Upper lobe of left lung (tissue), 6 donors: ENCODE measurements at places on chromosomes 5 and 9. TPM values are rescaled to one million over a fixed set of nuclear protein-coding genes. Genes with fewer than 3 reads are reported as not detected.

Gene C5orf58
- not detected for total RNA-seq

Gene TTLL11
- total RNA-seq: 11.9 TPM

Gene SLC6A3
- not detected for total RNA-seq

Gene SPATA31C1
- total RNA-seq: not detected

Gene ACSL6
- total RNA-seq: 0.61 TPM

Gene LCNL1
- not detected for total RNA-seq

Gene RNF208
- 5.4 TPM for total RNA-seq

- no peak overlapping the region for H3K27ac ChIP-seq
- peak; percentile 49 for DNase-seq
- H3K36me3 ChIP-seq: no peaks in the 10 kb centered on the region
- no peaks in the 10 kb centered on the region for H3K4me1 ChIP-seq
Observed at GRCh38 chr5:3393122-3393919, 202.3 kb upstream of the IRX1 start.

DNA sequence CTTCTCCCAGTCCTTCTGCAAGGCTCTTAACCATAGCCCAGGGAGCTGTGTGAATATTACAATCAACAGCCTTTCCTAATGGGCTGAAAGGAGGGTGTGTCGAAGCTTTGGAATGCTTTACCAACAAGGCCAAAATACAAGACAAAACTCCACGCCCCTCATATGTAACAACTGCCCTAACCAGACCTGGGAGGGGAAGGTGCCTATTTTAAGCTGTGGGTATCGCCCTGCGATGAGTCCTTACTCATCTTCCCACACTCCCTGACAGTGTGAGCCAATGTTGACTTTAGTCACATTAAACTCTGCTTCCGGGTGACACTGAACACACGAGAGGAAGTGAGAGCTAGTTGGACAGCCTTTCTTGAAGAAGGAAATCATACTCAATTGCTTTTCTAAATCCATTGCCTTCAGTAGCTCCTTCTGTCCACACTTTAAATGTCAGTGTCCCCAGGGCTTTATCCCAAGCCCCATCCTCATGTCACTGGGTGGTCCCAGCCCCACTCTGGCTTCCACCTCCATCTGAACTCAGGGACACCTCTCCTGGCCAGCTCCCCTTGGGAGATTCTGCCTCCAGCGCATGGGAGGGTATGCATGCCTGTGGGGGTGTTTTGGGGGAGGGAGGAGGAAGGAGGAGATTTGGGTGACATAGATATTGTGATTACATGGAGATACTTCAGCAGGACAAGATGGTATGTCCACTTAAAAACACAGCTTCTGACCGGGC is 6.5 kb upstream of the TBC1D9B start:
- H3K27ac ChIP-seq: no peak overlapping the region
- H3K36me3 ChIP-seq: no peaks in the 10 kb centered on the region
- H3K27me3 ChIP-seq: no peaks in the 10 kb centered on the region
- H3K4me1 ChIP-seq: peaks cover 7% of the 10 kb centered on the region
- no peak overlapping the region for H3K4me3 ChIP-seq
- no peak for DNase-seq

- H3K4me3 ChIP-seq: no peak overlapping the region
- no peaks in the 10 kb centered on the region for H3K36me3 ChIP-seq
- no peaks in the 10 kb centered on the region for H3K27me3 ChIP-seq
- no peaks in the 10 kb centered on the region for H3K4me1 ChIP-seq
Observed at GRCh38 chr5:33702867-33703266, 188.9 kb downstream of the ADAMTS12 start.

DNA sequence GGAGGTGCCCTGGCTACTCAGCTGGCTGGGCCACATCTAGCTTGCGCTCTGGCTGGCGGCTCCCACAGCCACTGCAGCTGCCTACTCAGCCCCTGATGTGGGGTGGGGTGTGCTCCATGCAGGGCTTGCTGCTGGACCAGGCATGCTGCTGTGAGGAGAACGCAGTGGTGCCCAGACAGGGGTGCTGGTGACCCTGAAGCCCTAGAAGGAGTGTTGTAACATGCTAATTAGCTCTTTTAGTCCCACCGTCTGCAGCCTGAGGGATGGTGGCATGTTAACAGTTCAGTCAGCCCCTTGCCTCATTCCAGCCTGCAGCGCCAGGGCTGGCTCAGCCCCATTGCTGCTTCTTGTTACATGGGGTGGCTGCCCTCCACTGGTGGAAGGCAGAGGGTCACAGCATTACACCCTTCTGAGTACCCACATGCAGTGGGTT is 642.3 kb downstream of the DMRTA1 start:
- no peak overlapping the region for H3K4me3 ChIP-seq
- no peak overlapping the region for H3K27ac ChIP-seq
- no peaks in the 10 kb centered on the region for H3K36me3 ChIP-seq

DNA sequence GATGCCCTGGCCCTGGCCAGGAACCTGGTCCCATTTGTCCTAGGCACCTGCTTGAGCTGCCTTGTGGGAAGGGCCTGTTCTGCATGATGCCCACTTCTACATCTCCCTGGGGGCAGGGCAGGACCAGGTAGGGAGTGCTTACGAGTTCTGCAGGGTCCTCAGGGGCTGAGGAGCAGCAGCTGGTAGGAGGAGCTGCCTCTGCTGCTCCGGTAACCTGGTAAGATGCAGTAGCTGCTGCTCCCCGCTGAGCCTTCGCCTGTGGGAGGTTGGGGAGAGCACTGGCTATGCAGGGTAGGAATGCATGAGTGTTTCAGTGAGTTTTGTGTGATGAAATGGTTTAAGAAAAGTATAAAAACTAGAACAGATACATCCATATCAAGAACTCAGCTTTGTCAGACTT is 13.6 kb downstream of the LRRC8A start:
- no peaks in the 10 kb centered on the region for H3K27me3 ChIP-seq
- H3K36me3 ChIP-seq: peaks cover 2% of the 10 kb centered on the region
- no peak for DNase-seq
- H3K27ac ChIP-seq: no peak overlapping the region
- peaks cover 60% of the 10 kb centered on the region for H3K4me1 ChIP-seq
- H3K4me3 ChIP-seq: no peak overlapping the region

DNA sequence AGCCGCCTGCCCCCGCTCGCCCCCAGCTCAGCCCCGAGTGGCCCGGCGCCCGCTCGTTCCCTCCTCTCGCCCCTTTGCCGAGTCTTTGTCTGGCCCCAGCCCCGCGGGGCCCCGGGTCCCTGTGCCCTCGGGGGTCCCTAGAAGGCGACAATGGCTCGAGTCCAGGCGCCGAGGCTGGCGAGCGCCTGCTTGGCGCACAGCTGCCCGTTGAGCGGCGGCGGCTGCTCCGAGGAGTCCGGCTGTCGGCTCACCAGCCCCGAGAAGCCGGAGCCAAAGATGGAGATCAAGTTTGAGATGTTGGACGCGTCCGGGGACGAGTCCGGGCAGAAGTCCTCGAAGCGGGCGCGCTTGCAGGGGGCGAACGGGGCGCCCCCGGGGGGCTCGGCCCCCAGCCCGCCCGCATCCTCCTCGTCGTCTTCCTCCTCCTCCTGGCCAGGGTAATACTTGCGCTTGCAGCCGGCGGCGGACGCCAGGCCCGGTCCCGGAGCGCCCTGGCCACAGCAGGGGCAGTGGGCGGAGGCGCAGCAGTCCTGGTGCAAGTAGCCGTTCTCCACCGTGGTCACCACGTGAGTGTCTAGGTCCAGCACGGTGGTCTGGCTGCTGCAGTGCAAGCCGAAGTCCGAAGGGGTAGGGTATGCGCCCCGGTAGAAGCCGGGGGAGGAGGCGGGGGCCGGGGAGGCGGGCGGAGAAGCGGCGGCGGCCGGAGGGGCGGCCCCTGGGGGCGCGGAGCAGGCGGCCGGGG is 1.2 kb downstream of the IER5L start:
- H3K27me3 ChIP-seq: no peaks in the 10 kb centered on the region
- no peaks in the 10 kb centered on the region for H3K36me3 ChIP-seq
- DNase-seq: peak; percentile 90
- peak overlapping the region; percentile 90 for H3K4me3 ChIP-seq
- H3K27ac ChIP-seq: peak overlapping the region; percentile 98

- no peak overlapping the region for H3K27ac ChIP-seq
- no peaks in the 10 kb centered on the region for H3K27me3 ChIP-seq
- H3K36me3 ChIP-seq: peaks cover 72% of the 10 kb centered on the region
Observed at GRCh38 chr5:43646992-43647391, 44.0 kb downstream of the NNT start.

- no peak for DNase-seq
- no peaks in the 10 kb centered on the region for H3K4me1 ChIP-seq
- H3K36me3 ChIP-seq: no peaks in the 10 kb centered on the region
- H3K27me3 ChIP-seq: no peaks in the 10 kb centered on the region
- H3K27ac ChIP-seq: no peak overlapping the region
Observed at GRCh38 chr5:74394916-74395880, 245.3 kb downstream of the ENC1 start.

GRCh38 chr5:74679966-74680365 is 5.1 kb upstream of the HEXB start:
- no peak overlapping the region for H3K27ac ChIP-seq
- no peaks in the 10 kb centered on the region for H3K4me1 ChIP-seq
- no peaks in the 10 kb centered on the region for H3K36me3 ChIP-seq
- no peak for DNase-seq

GRCh38 chr5:172173564-172174153 is 14.4 kb downstream of the STK10 start:
- no peak overlapping the region for H3K4me3 ChIP-seq
- no peak for DNase-seq
- no peaks in the 10 kb centered on the region for H3K36me3 ChIP-seq
- H3K4me1 ChIP-seq: peaks cover 52% of the 10 kb centered on the region
- H3K27me3 ChIP-seq: no peaks in the 10 kb centered on the region
- peak overlapping the region; percentile 85 for H3K27ac ChIP-seq

- no peak for DNase-seq
- H3K27ac ChIP-seq: no peak overlapping the region
- H3K36me3 ChIP-seq: no peaks in the 10 kb centered on the region
Observed at GRCh38 chr5:73531356-73531755, 33.1 kb downstream of the BTF3 start.

GRCh38 chr5:31736127-31736526 is 97.2 kb downstream of the PDZD2 start:
- H3K27me3 ChIP-seq: no peaks in the 10 kb centered on the region
- H3K4me1 ChIP-seq: no peaks in the 10 kb centered on the region
- DNase-seq: no peak

DNA sequence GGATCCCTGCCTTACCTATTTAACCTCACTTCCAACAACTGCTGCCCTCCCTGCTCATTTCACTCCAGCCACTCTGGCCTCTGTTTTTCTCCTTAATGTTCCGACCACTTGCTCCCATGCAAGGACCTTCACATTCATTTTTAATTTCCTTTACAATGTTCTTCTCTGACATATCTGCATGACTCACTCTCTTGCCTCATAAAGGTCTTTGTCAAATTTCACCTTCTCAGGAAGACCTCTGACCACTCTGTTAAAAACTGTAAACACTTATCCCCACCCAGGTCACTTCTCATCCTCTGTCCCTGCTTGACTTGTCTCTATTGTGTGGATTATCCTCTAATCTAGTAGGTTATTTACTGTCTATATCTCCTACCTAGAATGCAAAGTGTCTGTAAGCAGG is 751.2 kb downstream of the BRINP1 start:
- no peaks in the 10 kb centered on the region for H3K36me3 ChIP-seq
- no peaks in the 10 kb centered on the region for H3K4me1 ChIP-seq
- H3K27ac ChIP-seq: no peak overlapping the region
- H3K27me3 ChIP-seq: no peaks in the 10 kb centered on the region
- DNase-seq: no peak

- H3K27me3 ChIP-seq: no peaks in the 10 kb centered on the region
- no peaks in the 10 kb centered on the region for H3K36me3 ChIP-seq
- H3K4me3 ChIP-seq: peak overlapping the region; percentile 45
- peak overlapping the region; percentile 32 for H3K27ac ChIP-seq
- peaks cover 25% of the 10 kb centered on the region for H3K4me1 ChIP-seq
Observed at GRCh38 chr5:95283761-95284571, 928 bp downstream of the MCTP1 start.

DNA sequence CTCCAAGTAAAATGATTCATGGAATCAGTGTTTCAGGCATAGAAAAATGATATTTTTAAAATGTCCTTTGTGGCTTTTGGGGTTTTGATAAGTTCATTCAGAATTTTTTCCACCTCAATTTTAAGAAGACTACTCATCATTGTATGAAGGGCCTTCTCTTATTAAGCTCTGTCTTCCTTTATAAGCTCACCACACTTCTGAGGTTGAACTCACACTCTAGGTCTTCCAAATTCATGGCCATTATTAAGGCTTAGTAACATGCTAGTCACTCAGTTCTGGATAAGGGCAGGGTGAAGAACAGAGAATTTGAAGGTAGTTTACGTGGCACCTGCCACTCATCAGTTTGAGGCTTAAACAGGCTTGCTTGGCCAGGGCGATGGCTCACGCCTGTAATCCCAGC is 4.2 kb downstream of the MELK start:
- no peaks in the 10 kb centered on the region for H3K27me3 ChIP-seq
- peaks cover 12% of the 10 kb centered on the region for H3K4me1 ChIP-seq
- H3K27ac ChIP-seq: no peak overlapping the region

DNA sequence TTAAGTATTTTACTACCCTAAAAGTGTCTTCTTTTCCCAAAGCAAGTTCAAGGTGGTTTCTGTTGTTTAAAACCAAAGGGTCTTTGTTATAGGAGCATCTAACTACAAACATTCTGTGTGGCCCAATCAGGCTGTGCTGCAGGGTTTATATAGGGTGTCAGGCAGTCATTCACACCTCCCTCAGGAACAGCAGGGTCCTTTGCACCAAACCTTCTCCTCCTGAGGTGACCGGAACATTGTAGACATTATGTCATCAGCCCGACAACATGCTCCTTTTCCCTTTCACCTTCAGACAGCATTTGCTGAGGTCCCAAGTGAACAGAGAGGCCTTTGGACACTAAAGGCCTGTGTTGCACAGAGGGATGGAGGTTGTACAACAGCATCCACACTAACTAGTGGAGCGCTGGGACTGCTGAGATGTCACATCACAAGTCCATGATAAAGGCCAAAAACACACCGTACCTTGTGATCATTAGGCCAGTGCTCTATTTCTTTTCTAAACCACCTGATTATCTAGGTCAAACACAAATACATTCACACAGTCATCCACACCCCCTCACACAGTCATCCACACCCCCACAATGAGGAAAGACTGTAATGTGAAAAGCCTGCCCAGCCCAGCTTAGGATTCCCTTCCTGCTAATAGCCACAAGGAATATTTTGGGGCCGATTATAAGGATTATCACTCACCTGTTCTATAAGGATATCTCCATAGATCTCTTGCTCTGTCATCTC is 123.8 kb upstream of the VLDLR start:
- H3K36me3 ChIP-seq: no peaks in the 10 kb centered on the region
- H3K27ac ChIP-seq: no peak overlapping the region
- no peak for DNase-seq
- peaks cover 4% of the 10 kb centered on the region for H3K4me1 ChIP-seq
- H3K27me3 ChIP-seq: no peaks in the 10 kb centered on the region
- H3K4me3 ChIP-seq: no peak overlapping the region

GRCh38 chr9:136949239-136949816 is 2.7 kb upstream of the LCN12 start:
- DNase-seq: peak; percentile 71
- no peaks in the 10 kb centered on the region for H3K27me3 ChIP-seq
- no peaks in the 10 kb centered on the region for H3K36me3 ChIP-seq
- peaks cover 33% of the 10 kb centered on the region for H3K4me1 ChIP-seq
- peak overlapping the region; percentile 87 for H3K27ac ChIP-seq
- H3K4me3 ChIP-seq: peak overlapping the region; percentile 61

GRCh38 chr5:39062530-39062929 is 11.7 kb downstream of the RICTOR start:
- H3K4me1 ChIP-seq: peaks cover 25% of the 10 kb centered on the region
- H3K4me3 ChIP-seq: no peak overlapping the region
- H3K27ac ChIP-seq: no peak overlapping the region
- no peak for DNase-seq
- H3K27me3 ChIP-seq: no peaks in the 10 kb centered on the region

- H3K27me3 ChIP-seq: no peaks in the 10 kb centered on the region
- H3K27ac ChIP-seq: no peak overlapping the region
- no peaks in the 10 kb centered on the region for H3K36me3 ChIP-seq
- DNase-seq: no peak
Observed at GRCh38 chr5:39905356-39905755, 480.6 kb upstream of the DAB2 start.
